ENCODE measurements at places on chromosomes 4 and X.

DNA sequence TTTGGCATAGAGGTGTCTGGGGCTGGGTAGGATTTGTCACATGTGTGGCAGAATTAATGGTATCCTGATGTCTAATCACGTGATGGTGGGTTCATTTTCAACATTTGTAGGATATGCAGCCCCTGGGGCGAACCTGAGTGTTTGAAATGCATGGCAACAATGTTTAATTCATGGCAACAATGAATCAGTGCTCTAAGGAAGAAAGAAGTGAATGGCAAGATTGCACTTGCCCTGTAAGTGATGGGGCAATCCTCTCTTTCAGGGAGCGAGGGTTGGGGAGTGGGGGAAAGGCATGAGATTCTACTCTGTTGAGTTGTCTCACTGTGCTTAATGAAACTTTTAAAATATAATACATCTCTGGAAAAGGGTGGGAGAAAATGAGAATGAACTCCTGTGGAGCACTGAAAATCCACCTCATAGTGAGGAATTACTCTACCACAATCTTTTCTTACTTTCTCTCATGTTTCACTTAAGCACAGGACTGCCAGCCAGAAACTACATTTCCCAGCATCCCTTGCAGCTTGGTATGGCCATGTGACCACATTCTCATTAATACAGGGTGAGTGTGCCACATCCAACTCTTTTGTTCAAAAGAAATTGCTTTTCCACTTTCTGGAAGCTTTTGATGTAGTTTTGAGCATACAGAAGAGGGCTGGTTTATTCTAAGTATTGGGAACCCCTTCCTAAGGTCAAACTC is 64.0 kb upstream of the PGM2 start:
- DNase-seq, result no peak

DNA sequence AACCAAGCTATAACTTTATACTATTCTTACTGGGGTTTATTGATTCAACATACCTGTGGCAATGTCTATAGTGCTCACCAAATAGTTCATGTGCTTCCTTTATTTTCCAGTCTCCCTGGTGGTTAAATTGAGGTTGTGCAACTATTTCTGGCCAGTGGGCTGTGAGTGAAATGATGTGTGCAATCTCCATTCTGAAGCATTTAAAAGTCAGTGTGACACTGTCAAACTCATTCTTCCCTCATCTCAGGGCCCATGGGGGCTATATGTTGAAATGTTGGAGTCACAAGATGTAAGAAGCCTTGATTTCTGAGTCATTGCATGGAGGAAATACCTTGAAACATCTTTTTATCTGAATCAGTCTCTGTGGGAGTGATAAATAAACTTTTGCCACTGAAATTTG is 414.3 kb upstream of the RPS6KA3 start:
- no peak for DNase-seq

- DNase-seq, result no peak
Observed at GRCh38 chrX:55206162-55206941, 13.8 kb upstream of the PAGE5 start.

- DNase-seq, result no peak
Observed at GRCh38 chr4:130485371-130485770, 1389.4 kb downstream of the C4orf33 start.

DNA sequence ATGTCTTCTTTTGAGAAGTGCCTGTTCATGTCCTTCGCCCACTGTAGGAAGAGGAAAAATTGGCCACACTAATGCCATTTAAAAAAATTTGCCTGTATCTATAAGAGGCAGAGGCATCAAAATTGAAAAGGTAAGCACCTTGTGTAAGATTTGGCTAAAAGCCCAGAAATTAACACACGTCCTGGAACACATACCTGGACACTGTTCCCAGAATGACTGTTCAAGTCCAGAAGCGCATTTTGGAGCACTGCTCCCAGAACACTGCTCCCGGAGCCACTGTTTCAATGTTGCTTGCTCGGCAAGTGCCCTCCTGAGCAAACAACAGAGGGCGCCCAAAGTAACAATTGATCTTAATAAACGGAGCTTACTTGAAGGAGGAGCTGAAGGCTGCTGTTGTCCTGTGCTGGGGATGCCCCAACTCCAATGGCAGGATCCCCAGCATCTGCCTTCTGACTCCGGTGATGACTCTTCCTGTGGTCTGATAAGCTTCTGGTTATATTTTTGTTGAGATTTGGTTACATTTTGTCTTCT is 1958.6 kb downstream of the C4orf33 start:
- no peak for DNase-seq

DNA sequence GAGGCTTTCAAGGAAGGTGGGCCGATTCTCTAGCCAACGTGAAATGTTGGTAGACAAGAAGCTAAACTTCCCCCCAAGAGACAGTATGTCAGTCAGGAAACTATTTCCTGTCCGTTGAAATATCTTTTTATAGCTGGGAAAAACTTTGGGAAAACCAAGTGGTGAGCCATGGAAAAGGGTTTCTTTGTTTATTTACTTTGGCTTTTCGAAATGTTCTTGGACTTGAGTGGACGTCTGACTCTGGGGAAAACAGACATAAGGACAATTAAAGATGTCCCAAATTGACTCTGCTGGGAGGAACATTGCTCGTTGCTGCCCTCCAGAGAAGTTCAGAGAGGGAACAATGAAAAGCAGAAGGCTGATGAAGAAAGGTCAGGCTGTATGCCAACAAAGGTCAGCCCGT is 295.4 kb downstream of the RAPGEF2 start:
- DNase-seq, result no peak

DNA sequence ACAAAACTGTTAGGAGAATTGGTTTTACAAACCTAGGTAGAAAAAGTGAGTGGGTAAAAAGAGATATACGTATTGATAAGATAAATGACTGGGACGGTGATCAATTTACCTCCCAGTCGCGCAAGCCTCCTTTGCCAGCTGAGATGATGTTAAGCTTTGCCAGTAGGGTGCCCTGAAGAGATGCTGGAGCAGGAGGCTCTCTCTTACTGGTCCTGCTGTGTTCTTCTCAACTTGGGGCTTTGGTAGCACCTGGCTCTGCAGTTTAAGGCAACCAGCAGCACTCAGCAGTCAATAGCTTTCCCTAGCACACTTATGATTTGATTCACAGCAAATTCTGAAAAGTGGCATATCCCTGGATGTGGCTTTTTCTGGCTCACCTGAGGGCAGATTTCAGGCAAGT is 1461.7 kb downstream of the ADGRL3 start:
- no peak for DNase-seq

GRCh38 chr4:94583914-94584641 is 132.3 kb downstream of the PDLIM5 start:
- DNase-seq, result no peak

DNA sequence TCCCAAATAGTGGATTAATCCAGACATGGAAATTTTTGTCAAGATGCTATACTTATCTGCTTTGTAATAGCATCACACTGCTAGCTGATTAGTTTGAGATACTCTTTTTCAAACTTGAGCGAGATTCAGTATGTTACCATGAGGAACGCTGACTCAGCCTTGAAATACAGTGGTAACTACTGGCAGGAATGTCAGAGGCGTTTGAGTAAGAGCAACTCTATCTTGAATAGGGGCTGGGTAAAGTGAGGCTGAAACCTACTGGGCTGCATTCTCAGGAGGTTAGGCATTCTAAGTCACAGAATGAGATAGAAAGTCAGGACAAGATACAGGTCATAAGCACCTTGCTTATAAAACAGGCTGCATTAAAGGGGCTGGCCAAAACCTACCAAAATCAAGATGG is 2519.6 kb downstream of the ARAP2 start:
- DNase-seq, result no peak

GRCh38 chrX:147522981-147523380 is 388.7 kb upstream of the FMR1 start:
- DNase-seq, result no peak

DNA sequence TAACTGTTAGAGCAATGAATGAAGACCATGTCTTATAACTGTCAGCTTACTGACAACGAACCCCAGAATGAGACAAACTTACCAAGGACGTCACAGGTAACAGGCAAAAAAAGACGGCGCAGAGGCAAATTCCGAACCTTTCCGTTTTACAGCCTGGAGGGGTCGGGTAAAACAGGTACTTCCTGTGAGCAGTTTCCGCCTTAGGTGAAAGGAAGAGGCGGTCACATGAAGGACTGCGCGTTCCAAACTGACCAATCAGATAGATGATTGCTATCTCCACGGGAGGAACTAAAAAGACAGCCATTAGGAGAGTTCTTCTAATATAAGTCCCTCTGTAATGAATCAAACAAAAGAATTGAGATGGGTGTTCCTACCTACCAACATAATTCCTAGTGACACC is at the start of gene COX7B2:
Gene COX7B2, minus strand, starts transcription at position 168 of the 400 bp plus-strand sequence. CDS start 174,053 bp downstream, outside the sequence.
- DNase-seq, result no peak

DNA sequence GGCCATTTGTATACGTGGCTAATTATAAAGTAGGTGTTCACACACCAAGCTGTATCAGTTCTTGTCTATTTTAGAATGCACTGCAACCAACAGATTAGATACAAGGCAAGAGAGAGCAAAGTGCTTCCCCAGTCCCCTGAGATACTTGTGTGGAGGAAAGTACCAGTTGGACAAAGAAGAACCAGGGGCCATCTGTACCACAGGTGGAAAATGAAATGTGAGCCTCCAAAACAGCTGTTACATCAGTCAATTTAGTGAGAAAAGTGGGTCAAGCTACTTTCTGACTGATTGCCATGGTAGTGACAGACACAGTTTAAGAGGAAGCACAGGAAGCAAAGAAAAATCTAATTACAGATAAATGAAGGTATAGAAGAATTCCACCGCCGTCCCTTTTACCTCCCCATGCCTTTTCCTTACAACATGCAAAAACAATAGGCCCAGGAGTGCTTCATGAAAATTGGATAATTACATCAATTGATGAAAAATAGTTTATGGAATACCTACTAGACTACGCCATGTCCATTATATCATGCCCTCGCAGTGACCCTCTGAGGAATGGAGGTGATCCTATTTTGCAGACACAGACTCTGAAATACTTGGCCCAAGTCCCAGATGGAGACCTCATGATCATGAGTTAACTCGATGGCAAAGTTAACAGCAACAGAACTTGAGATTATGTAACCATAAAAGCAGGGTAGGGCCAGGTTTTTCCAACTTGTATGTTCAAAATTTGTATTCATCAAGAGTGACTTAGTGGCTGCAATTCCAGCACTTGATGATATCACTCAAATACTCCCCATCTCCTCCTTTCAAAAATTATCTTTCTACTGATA is 15.8 kb downstream of the SMPX start:
- DNase-seq, result no peak

GRCh38 chr4:19241895-19242294 is 1009.8 kb upstream of the SLIT2 start:
- no peak for DNase-seq

- DNase-seq, result no peak
Observed at GRCh38 chr4:103853627-103854026, 133.8 kb upstream of the TACR3 start.

GRCh38 chr4:164221631-164222030 is 532.3 kb upstream of the SMIM31 start:
- DNase-seq, result no peak

DNA sequence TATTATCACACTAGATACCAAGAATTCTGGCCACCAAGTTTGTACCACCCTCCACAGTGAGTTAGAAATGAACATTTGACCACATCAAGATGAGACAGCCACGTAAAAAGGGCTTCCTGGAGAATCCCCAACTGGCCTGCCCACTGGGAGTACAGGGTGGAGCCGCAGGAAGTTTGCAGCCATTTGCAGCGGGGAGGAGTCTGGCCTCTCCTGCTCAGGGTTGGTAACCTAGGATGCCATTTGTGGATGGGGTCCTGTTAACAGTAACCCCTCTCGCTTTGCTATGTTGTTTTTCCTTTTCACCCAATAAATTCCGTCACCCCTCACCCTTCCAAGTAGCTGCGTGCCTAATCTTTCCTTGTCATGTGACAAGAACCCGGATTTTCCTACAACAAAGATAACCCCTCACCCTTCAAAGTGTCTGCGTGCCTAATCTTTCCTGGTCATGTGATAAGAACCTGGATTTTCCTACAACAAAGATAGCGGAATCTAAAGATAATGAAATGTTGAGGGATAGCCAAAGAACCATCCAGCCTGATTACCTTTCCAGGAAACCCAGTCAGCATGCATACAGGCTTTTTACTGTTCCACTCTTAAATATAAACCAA is 245.4 kb downstream of the NAF1 start:
- no peak for DNase-seq

DNA sequence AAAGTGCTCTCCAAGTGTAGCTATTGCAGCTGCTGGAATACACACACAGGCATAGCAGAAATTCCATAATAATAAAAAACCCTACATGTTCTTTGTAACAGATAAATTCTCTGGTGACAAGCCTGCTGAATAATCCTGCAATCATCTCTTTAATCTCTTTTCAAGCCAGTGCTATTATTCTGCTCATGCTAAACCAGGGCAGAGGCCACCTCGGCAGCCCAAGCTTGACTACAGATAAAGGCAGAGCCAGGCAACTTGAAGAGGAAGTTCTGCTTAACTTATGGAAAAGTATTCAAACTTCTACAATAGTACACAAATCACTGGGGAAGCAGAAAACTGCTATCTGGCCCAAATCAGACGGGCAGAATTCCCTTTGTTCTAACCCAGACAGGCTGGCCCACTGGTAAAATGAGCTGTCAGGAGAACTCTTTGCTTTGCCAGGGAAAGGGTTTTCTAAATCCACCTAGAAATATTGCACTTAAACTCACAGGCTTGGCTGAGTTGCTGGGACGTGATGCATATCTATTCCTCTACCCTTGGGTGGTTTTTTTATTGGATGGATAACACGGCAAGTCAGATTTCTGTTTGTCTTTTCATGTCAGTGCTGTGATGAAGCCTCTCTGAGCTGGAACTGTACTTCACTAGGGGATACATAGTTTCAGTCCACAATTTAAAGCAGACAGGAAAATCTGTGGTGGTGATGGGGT is 70.5 kb downstream of the GATB start:
- no peak for DNase-seq

DNA sequence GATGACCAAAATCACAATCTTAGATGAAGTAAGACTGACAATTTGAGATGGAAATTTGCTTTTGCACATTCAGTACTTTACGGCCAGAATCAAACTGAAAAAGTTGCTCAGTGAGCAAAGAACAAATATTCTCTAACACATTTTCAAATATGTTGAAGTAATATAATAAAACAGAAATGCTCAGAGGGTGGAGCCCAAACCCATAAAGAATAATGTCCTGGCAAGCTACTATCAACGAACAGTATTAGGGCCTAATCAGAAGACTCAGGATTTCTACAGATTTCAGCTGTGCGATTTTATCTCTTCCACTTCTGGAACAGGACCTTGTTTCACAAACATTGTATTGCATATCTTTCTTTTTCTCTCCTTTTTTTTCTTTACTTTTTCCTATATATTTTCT is 505.0 kb downstream of the TECRL start:
- no peak for DNase-seq

DNA sequence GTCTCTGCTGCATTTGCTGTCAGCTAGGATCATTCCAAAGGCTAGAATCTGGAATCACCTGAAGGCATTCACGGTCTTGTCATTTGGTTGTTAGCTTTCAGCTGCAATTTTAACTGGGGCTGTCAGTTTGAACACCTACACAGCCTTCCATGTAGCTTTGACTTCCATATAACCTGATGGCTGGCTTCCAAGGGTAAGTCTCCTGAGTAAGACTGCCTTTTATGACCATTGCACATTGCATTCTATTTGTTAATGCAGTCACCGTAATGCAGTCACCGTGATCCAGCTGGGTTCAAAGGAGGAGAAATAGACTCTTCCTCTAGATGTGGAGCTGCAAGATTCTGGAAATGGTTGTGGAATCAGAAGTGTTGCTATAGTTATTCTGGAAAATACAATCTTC is 1284.2 kb downstream of the ADGRL3 start:
- no peak for DNase-seq
